Lung (tissue), 17 donors: ENCODE measurements at places on chromosomes 6 and 20.
A peak's percentile ranks its signal among the peaks of the same experiment; 100 is the strongest.

DNA sequence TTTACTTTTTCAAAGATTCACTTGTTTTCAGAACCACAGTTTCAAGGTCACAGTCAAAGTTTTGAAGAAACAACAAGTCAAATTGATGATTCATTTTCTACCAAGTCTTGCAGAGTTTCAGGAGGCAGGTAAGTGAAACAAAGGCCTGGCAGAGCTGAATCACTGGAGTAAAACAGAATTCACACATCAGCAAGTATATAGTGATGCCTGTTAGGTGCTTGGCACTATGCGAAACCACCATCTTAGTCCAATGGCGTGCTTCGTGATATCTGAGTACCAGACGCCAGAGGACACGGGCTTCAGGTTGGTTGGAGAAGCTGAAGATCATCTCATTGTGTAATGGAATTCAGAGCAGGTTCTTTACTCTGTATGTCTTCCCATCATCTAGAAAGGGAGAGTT, 75.9 kb downstream of the RTN4IP1 start:
- DNase-seq = no peak

GRCh38 chr20:18879262-18879661, 65.7 kb downstream of the SCP2D1 start:
- no peak for DNase-seq

- no peak for DNase-seq
Measured at GRCh38 chr6:47200536-47201334, 109.0 kb downstream of the TNFRSF21 start.

DNA sequence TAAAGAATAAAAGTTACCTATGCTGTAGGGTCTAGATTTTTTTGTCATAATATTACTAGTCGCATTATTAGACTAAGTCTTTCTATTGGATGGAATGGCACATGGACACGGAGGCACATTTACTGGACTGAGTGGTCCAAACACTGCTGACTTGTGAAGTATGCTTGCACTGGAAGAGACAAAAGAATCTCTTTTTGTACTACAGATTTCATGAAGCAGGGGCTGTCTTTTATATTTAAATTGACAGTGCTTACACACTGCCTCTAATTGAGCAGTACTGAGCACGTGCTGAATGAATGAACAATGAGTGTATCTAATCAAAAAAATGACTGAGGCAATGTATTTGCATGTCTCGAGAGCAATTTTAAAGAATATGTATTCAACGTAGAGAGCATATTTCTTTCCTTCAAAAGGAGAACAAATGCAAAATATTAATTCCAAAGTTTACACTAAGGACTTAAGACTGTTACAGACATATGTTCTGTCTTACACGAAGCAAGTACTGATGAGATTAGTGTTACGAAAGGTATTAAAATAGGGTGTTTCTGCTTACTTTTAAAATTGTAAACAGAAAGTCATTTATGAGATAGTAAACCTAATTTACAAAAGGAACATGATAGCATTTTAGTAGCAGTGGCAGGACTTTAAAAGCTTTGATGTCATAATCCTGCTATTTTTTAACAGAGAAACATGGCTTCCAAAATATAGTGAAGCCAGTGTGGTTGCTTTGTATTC, 8.3 kb downstream of the ELOVL2 start:
- DNase-seq = no peak

DNA sequence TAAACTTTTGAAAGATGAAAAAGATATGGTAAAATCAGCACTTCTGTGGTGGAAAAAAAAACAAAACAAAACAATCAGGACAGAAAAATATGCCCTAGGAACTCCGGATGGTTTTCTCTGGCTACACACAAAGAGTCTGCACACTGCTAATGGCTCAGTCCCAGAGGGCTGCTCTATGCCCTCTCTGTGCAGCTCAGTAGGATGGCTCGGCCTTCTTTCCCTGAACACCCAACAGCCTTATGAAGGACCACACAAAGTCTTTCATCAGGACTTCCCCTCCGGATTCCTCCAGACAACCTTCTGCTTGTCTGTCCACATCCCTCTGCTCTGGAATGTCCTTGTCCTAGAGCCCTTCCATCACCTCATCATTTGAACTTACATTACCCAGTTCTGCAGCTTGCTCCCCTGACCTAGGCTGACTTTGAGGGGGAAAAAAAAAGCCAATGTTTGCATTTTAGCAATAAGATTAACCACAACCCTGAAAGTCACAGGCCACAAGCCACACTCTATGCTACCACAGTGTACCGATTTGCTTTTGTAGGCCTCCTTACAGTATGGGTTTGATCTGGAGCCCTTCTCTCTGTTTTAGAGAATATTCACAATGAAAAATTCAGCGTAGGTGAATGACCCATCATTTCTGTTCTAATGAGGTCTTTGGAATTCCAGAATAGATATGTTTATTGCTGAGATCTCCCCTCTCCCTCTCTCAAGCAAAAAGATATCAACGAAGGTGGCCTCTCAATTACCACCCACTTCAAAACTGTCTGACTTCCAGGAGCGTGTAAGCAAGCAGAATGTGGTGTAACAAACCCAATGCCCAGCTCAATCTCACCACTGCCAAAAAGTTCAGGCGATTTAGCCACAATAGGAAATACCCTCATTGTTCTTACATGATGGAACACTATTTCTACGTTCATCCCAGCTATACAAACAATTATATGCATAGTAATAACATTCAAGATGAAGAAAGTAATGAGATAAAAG, 164.0 kb downstream of the GMDS start:
- no peak for DNase-seq

DNA sequence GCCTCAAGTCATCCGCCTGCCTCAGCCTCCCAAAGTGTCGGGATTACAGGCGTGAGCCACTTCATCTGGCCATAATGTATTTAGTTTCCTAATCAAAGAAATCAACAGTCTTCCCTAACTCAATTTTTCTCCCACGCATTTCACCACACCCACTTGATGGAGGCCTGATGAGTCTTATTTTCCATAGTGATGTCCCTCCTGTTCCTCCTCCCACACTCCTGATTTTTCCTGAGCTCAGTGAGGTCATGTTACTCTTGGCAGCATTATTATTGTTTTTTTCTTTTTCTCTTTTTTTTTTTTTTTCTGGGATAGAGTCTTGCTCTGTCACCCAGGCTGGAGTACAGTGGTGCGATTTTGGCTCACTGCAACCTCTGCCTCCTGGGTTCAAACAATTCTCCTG, 8.9 kb downstream of the ABRACL start:
- DNase-seq = no peak

DNA sequence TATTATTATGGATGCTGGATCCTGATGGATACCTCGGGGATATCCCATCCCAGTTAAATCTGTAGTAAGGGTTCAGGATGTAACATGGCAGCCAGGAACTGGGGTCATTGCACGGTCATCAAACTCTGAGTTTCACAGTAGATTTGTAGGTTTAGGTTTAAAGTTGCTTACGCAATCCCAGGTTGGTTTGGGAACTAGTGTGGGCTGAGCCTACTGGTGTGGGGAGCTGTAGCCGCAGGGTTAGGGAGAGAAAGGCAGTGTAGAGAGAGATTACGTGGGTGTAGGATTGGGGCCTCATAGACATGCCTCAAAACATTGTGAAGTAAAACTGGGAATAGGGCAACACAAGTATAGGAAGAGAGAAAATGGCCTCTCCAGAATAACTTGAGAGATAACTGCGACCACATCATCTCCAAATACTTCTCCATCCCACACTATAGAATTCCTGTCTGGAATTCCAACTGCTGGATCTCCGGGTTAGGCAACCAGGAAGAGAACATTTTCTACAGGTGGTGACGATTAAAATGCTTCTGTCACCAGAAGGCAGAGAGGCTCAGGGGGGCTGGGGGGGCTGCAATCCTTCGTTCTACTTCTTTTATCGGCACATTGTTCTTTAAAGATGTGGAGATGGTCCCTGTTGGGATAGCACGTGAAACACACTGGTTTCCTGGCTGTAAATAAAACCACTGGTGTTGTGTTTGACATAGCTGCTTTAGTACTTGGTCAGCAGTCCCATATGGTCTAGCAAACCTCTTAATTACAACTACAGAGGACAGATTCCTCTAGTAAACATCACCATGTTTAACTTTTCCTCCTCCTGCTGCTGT, 44.9 kb upstream of the TMEM170B start:
- DNase-seq = no peak

DNA sequence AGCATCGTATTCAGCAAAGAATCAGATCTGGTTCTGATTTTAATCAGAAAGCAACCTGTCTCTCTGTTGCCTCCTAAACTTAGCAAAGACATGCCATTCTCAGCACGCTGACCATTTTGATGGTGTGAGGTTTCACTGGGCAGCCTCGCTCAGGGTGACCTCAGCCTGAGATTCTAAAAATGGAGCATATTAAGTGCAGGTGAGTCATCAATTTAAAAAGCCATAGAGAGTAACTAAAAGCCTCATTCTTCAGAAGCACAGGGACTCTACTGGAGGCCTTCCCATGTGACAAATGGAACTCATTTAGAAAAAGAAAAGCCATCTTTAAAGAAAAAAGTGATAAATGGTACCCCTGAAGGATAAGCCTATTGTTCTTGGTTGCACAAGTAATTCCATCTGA, 91.3 kb downstream of the FILIP1 start:
- no peak for DNase-seq

GRCh38 chr6:41406728-41407489, 71.5 kb downstream of the NCR2 start:
- peak; percentile 54 for DNase-seq

DNA sequence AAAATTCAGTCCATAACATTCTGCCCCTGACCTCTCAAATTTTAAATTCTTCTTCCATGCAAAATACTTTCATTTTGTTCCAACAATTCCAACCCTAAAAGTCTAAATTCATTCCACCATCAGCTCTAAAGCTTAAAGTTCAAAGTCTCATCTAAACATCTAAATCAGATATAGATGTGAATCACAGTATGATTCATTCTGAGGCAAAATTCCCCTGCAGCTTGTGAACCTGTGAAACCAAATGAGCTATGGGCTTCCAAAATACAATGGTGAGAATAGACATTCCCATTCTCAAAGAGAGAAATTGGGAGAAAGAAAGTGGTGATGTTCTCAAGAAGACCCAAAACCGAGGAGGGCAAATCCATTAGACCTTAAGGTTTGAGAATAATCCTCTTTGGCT, 309.8 kb downstream of the HIVEP2 start:
- DNase-seq = no peak

GRCh38 chr6:29816030-29816429, 11.6 kb upstream of the HLA-G start:
- no peak for DNase-seq

GRCh38 chr6:84457276-84457675, 229.8 kb upstream of the CEP162 start:
- no peak for DNase-seq

GRCh38 chr20:48359692-48360341, 468.0 kb downstream of the PREX1 start:
- DNase-seq = no peak

DNA sequence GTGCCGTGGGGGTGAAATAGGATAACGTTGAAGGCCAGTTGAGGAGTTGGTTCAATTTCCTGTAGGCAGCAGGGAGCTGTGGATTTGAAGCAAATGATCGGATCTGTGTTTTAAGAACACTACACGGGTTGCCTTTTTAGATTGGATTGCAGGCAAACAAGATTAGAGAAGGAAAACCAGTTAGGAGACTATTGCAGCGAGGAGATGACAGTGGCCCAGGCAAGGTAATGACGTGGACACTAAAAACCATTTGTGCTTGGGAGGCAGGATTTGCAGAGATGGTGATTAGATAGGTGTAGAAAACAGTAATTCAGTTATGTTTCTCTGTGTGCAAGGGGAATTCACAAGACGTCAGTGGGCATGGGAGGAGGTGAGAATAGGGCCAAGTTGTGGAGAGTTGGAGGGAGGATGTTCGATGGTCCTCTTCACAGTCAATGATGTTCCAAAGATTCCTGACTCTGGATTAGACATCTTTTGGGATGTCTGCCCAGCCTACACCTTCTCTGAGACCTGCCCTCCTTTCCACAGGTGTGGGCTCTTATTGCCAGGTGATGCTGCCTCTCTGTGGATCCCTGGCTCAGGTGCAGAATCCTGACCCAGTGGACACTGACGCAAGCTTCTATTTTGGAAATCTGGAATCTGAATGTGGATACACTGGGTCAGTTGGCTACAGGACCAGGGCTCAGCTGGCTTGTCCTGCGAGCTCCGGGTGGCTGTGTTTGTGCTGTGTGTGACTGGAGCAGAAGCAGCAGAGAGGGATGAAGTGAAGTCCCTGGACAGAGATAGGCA, 54.2 kb downstream of the TFAP2C start:
- DNase-seq = no peak

DNA sequence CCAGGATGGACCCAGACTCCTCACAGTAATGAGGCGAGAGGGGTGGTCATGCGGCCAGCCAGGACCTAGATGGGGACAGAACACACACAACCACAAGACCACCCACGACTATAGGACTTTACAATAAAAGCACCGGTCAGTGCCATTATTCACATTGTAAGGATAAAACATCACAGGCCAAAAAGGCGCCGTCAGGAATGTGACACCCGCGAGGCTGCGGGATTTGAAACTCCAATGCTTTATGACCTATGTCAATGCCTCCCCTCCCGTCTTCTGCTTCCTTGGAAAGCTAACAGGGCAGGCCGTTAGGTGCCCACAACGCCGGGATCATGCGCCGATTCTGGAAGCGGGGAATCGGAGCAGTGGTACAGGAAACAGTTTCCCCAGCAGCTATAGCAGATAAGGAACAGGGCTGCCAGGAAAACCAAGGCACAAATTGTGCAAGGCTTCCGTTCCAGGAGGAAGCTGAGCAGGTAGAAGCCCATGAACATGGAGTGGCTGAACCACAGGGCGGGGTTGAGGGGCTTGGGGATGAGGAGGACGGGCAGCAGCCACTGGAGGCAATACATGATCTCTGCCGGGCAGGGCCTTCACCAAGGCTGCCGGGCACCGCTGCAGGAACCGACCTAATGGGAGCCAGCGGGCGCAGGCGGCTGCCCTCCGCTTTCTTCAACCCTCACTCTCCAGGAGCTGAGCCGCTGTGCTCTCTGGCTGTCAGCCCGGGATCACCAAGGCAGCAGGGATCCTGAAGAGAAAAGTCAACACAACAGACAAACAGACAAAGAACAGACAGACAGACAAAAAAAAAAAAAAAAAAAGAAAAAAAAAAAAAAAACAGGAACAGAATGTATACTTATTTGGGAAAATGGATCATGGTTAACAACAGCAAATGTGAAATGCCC, 2.2 kb upstream of the NNAT start:
- peak; percentile 64 for DNase-seq

DNA sequence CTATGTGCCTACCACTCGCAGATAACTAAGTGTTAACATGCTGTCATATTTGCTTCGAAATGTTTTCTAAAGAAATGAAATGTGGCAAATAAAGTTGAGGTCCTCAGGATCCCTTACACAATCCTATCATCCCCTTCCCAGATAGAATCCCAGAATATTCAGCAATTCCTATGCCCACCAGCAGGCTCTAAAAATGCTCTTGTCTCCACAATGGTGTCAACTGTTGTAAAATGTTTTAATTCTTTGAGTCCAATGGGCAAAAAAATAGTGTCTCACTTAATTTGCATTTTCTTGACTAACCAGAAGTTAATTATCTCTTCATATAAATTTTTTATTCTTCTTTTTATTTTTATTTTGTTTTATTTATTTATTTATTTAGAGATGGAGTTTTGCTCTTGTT, 103.9 kb upstream of the MAP7 start:
- DNase-seq = no peak

- DNase-seq = no peak
Measured at GRCh38 chr20:34172926-34173325, 60.9 kb upstream of the EIF2S2 start.

- no peak for DNase-seq
Measured at GRCh38 chr6:88748141-88748540, 215.3 kb downstream of the RNGTT start.
